HT-29 (cell line): ENCODE measurements at places on chromosomes 3 and 15. TPM values are rescaled to one million over a fixed set of nuclear protein-coding genes. Genes with fewer than 3 reads are reported as not detected.
A peak's percentile ranks its signal among the peaks of the same experiment; 100 is the strongest.

TRPM1 gene
- not detected in 2 replicates for total RNA-seq

C3orf80 gene
- total RNA-seq = not detected in 2 replicates

GRCh38 chr15:57138349-57138788, 219.9 kb downstream of the TCF12 start:
- DNase-seq = peak; percentile 79

KIF7 gene
- total RNA-seq = 2.0 and 2.1 TPM in 2 replicates

- DNase-seq = peak; percentile 48
Observed at GRCh38 chr3:108378153-108378951, 82.0 kb downstream of the HHLA2 start.
